8988T (cell line): ENCODE measurements at places on chromosomes 6 and 20.

- DNase-seq: no peak
Measured at GRCh38 chr20:10079964-10080363, 45.2 kb downstream of the ANKEF1 start.

DNA sequence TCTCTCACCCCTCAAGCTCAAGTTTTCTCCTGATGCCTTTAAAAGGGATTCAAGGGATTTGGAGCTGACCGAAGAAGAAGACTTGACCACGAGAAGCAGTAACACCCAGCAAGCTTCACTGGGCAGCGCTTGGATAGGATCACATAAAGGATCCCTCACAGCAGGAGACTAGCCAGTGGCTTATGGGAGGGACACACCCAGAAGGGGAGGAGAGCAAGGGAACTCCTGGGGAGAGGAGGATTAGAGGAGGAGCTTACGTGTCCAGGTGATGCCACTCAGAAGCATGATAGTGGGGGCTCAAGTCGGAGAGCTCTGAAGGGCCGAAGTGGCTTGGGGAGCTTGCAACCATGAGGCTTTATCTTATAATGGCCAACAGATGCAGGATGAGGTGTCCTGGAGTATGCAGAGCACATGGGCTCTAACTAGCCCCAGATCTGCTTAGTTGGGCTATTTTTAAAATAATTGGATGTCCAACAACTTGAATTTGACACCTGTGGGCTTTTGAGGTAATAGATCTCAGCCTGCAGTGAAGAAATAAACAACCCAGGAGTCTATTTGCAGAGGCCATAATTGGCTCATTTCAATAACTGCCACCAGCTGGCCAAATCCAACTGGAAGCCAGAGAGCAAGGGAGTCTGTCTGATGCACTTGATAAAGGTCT, 137.9 kb upstream of the EXOC2 start:
- no peak for DNase-seq

DNA sequence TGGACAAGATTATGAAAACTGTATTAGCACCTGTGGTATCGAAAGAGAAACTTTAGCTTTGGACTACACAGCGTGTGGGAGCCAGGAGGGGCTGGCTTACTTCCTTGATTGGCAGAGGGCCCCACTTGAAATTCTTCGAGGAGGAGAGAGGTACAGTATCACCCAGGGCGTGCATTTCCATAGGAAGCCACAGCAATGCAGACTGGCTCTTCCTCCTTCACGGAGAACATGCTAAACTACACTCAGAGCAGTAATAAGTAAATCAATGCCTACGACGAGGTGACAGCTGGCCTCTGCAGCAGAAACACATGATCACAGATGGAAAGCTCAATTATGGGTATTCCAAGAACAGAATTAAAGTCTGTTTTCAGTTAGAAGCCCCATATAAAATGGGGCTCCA, 44.2 kb downstream of the MYLK4 start:
- no peak for DNase-seq

DNA sequence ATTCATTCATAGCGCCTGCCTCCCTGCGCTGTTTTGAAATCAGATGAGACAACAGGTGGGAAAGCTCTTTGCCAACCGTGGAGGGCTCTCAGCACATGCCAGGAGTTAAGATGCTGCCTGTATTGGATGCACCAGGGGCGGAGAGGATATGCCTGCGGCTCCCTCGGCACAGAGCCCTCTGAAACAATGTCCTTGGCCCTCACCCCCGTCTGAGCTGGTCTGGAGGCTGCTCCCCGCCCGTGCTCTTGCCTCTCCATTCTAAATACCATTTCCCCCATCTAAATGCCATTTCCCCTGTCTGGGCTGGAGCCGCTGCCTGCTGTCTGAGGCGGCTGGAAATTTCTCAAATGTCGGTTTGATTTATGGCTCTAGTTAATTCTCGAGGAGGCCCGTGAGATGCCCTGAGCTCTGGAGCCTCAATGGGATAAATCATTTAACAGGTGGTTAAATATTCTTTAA, 50.8 kb upstream of the MLN start:
- no peak for DNase-seq

DNA sequence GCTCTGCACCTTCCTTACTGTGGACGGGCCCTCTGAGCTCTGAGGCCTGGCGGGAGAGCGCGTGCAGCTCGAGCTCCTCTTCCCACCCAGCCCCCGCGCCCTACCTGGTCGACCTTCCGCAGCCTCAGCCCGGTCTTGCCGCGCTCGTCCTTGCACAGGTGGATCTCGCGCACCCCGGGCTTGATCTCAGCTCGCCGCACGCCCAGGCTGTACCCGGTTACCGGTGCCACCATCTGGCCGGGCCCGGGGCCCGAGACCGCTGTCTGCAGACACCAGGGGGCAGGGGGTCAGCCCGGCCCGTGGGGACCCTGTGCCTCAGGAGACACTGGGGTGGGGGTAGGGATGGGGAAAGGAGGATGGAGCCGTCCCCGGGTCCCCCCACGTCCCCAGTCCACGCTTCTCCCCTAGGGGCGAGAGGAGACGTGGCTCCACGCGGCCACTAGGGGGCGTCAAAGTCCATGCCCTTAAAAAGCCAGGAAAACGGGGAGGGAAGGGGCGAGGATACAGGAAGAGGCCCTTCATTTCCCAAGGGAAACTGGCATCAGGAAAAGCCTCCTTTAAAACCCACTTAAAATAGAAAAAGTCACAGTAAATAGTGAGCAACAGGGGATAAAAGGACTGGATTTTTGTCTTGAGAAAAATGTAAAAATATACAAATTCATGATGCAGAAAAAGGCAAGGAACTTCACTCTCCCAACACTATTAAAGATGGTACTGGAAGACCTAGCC, 15.5 kb downstream of the SDCBP2 start:
- peak; percentile 92 for DNase-seq

- DNase-seq: no peak
Measured at GRCh38 chr6:37600312-37600916, 97.3 kb downstream of the MDGA1 start.

- DNase-seq: no peak
Measured at GRCh38 chr20:46523108-46523507, 9.7 kb upstream of the ZNF334 start.

- no peak for DNase-seq
Measured at GRCh38 chr20:37323985-37324384, 22.0 kb upstream of the SRC start.

DNA sequence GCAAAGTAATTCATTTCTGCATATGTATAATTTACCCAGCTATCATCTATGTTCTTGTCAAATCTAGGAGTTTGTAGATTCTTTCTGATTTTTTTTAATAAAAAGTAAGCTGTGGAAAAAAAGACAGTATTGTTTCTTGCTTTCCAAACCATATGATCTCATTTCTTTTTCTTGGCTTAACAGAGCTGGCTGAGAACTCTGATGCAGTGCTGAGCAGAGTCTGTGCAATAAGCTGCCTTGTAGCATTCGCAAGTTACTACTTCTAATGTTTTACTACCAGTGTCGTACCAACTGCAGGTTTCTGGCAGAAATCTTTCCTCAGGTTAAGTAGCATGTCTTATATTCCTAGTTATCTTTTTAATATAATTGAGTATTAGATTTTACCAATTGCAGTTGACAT, 15.6 kb downstream of the RRBP1 start:
- DNase-seq: no peak

DNA sequence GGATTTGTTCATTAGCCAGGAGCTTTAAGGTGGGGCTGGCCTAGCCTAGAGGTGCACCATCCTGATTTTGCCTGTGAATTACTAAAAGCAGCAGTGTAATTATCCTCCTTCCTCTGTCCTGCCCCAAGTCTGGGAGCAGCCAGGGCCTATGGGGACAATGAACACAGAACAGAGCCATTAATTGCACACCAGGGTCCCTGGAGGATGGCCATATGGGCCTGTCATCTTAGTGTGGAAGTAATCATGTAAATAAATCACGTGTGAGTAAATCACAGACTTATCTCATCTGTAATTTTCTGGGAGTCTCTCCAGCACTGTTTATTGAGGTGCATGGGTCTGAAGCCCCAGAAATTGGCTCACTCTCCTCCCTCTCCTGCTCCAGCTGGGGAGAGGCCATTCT, 176.3 kb downstream of the LRFN2 start:
- DNase-seq: no peak

GRCh38 chr20:59850018-59850641, 83.3 kb downstream of the SYCP2 start:
- no peak for DNase-seq

DNA sequence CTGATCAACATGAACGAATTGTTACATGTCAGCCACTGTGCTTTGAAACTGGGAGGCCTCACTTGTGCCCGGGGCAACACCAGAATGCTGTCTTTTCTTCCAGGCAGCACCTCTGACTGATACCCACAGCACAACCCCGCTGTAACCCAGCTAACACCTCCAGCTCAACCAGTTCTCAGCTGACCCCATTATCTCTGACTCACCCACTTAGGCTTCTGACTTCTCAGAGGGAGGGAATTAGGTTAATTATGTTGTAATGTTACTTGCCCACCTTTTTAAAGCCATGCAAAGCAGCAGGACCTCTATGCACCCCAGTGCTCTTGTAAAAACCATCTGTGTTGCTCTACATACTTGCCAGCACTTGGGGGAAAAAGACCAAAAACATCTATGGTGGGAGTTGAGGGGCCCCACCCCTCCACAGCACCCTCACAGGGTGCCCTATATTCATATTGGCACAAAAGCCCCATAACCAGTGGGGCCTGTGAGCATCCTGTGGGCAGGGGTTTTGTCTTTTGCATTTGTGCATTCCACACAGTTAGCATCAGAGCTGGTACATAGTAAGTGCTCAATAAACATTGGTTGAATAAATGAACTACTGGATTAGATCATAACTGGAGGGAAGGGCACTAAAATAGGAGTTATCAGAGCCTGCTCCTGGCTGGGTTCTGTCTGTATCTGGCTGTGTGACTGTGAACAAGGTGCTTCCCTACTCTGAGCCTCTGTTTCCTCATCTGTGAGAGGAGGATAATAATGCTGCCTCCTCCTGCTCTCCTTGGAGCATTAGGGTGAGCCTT, 22.3 kb downstream of the BNIP5 start:
- no peak for DNase-seq

DNA sequence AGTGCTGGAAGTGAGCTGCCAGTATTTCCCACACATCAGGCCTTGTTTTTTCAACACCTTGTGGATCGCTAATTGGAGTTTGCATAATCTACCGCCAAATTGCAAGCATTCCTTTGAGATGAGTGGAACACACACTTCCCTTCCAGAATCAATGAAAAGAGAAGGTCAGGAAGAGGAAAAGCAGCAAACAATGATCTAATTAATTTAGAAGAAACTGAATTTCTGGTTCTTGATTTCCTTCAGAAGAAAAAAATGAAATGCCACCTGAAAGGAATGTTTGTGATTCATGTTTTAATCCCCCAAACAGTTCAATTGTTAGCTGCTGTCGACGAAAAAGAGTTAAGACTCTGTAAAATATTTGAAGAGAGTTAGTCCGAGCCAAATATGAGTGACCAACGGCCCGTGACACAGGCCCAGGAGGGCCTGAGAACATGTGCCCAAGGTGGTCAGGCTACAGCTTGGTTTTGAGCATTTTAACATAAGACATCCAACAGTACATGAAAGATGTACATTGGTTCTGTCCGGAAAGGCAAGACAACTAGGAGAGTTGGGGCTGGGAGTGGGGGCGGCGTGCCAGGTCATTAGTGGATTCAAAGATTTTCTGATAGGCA, 182.3 kb downstream of the MTFR2 start:
- no peak for DNase-seq

- no peak for DNase-seq
Measured at GRCh38 chr6:20946022-20946421, 411.8 kb downstream of the CDKAL1 start.

DNA sequence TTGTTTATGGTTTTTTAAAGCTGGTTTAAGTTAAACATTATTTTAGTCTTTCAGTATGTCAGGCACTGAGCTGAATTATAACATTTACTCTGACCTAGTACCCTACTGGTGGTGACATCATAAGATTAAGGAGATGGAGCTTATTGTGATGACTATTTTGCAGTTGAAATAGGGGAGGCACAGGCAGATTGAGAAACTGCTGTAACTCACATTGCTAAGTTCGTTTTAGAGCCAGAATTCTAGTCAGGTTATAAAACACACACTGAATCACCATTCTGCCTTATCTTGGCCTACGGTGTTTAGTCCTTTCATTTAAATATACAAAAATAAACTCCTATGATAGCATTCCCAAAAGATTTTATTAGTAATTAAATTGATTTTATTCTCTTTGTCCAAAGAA, 584.1 kb downstream of the TFAP2A start:
- DNase-seq: no peak
